ENCODE measurements at places on chromosomes 5 and 9. TPM values are rescaled to one million over a fixed set of nuclear protein-coding genes. Genes with fewer than 3 reads are reported as not detected.

The BARHL1 gene
- total RNA-seq, result not detected

The EQTN gene
- total RNA-seq, result 1.1 TPM

The DMRT3 gene
- total RNA-seq, result not detected

- DNase-seq, result no peak
Observed at GRCh38 chr9:97374811-97375210, 37.1 kb upstream of the TDRD7 start.

The TAS2R1 gene
- total RNA-seq, result 1.0 TPM

The IFNA2 gene
- total RNA-seq, result not detected

- peak; percentile 27 for DNase-seq
Observed at GRCh38 chr5:86546044-86546443, 71.7 kb upstream of the COX7C start.

The SLC1A3 gene
- 42.3 TPM for total RNA-seq

The GLDC gene
- total RNA-seq, result 18.4 TPM

DNA sequence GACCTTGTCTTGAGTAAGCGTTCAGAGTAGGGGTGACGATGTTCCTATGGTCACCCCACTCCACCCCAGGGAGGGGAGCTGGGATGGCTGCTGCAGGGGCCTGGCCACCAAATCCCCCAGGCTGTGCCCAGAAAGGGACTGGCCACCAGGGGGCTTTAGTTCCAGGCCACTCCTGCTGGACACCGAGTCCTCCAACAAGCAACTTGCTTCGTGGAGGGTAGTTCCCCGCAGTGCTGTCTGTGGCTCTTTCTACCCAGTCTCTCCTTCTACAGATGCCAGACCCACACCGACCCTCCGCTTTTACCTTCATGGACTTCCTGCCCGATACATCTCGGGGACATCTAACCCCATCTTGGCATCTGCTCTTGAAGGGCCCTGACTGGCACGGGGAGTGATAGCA lies 35.7 kb upstream of the GABRP start:
- no peak for DNase-seq

- no peak for DNase-seq
Observed at GRCh38 chr9:127970401-127971313, 10.1 kb downstream of the EEIG1 start.

DNA sequence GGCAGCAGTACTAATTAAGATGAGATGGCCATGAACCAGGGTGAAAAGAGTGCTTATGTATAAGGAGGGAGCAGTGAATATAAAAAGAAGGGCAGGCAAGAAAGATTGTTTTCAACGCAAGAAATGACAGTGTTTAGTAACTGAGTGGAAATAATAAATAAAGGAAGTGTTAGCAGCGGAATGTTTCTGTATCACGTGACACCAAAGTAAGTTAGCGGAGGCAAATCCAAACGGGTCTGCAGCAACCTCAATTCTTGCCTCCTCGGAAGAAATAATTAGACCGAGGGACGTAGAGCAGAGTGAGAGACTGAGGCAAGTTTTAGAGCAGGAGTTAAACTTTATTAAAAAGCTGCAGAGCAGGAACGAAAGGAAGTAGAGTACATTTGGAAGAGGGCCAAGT lies 15.4 kb upstream of the GAS1 start:
- no peak for DNase-seq

The CER1 gene
- total RNA-seq, result 0.53 TPM

DNA sequence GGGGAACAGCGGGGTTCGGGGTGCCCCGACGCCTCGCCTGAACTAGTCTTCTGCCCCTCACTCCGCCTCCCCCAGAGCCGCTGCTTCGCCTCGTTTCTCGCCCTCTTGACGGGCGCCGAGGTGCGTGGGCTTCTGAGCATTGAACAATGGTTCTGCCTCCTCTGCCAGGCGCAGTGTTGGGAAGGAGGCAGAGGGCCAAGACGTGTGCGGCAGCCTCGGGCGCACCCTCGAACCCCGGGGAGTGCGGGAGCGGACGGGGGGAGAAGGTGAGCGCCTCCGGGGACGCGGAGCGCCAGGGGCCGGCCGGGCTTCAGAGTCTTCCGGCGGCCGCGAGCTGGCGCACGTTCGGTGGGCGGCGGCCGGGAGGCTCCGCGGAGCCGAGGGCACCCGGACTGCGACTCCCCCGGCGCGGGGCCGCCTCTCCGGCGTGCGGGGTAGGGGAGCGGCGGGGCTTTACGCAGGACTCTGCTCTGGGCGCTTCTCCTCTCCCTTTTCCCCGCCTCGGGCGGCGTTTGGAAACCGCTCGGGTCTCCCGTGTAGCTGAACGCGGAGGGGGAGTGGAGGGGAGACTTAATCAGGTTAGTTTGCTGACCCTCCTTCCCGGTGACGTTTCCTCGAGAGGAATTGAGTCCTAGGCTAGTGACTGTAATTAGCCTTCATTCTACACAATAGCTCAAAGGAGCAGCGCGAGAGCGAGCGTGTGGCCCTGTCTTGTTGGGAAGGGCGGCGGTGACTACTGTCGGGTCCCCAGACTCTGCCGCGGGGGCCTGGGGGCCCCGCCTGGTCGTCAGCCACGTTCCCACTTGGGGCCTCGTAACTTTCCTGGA lies 1.1 kb downstream of the VLDLR start:
- DNase-seq, result peak; percentile 53

GRCh38 chr5:149268928-149269557 lies 2.6 kb upstream of the AFAP1L1 start:
- peak; percentile 75 for DNase-seq

The SPINK13 gene
- not detected for total RNA-seq

DNA sequence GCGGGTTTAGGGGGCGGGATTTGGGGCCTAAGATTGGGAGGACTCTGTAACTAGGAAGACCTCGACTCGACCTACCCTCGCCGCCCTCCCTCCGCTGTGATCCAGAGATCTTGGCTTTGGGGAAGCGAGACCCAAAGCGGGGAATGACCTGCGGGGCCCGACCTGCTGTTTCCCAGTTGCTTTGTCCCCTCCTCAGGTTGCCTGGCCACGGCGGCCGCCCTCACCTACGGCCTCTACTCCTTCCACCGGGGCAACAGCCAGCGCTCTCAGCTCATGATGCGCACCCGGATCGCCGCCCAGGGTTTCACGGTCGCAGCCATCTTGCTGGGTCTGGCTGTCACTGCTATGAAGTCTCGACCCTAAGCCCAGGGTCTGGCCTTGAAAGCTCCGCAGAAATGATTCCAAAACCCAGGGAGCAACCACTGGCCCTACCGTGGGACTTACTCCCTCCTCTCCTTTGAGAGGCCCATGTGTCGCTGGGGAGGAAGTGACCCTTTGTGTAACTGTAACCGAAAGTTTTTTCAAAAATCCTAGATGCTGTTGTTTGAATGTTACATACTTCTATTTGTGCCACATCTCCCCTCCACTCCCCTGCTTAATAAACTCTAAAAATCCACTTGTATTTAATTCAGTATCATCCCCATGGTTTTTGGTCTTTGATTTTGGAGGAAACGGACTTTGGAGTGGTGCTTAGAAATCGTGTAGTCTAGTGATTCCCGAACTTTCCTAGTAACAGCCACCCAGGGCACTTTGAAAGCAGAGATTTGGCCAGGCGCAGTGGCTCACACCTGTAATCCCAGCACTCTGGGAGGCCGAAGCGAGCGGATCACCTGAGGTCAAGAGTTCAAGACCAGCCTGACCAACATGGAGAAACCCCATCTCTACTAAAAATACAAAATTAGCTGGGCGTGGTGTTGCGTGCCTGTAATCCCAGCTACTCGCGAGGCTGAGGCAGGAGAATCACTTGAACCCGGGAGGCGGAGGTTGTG lies 878 bp downstream of the HIGD2A start:
- DNase-seq, result no peak

The RNF180 gene
- 4.7 TPM for total RNA-seq
